HuH-7 (cell line): ENCODE measurements at places on chromosomes 7 and 10.

- no peak for DNase-seq
Observed at GRCh38 chr7:83502636-83503035, 146.3 kb downstream of the SEMA3E start.

DNA sequence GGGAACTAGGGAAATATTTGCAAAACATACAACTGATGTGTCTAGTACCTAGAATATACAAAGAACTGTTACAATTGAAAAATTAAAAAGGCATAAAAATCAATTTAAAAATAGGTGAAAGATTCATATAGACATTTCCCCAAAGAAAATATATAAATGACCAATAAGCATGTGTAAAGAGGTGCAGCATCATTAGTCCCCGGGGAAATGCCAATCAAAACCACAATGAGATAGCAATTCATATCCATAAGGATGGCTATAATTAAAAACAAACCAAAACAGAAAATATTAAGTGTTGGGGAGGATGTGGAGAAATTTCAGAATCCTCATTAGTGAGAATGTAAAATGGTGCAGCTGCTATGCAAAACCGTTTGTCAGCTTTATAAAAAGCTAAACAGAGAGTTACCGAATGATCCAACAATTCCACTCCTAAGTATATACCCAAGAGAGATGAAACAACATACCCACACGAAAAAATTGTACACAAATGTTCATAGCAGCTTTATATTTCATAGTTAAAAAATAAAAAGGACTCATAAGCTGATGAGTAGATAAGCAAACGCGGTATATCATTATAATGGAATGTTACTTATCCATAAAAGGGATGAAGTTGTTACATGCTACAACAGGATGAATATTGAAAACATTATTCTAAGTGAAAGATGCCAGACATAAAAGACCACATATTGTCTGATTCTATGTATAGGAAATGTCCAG lies 210.1 kb upstream of the INHBA start:
- DNase-seq = no peak

GRCh38 chr7:22278660-22279059 lies 78.3 kb downstream of the RAPGEF5 start:
- DNase-seq = no peak

- DNase-seq = no peak
Observed at GRCh38 chr10:124661660-124662180, 82.5 kb downstream of the FAM53B start.

DNA sequence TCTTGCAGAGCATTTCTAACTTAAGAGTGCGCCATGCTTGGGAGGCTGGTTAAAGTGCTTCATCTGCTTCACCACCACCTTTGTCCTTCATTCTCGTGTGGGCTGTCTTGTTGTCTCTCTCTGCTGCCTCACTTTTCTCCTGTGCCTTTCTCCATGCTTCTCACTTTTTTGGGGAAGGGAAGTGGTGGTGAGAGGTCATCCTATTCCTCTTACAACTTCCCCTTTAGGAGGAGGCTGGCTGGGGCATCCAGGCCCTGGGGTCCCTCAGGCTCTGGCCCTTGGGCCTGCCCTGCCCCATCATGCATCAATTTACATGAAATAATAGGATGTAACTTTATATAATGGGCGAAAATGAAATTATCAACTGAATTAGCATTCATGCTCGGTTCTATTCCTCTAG lies 39.9 kb upstream of the PIP4K2A start:
- no peak for DNase-seq

- DNase-seq = no peak
Observed at GRCh38 chr7:34191771-34192479, 286.6 kb downstream of the BMPER start.

- no peak for DNase-seq
Observed at GRCh38 chr7:130951976-130952876, 218.2 kb upstream of the KLF14 start.

GRCh38 chr7:158355456-158356065 lies 232.1 kb downstream of the PTPRN2 start:
- DNase-seq = peak; percentile 46

GRCh38 chr7:33850768-33851167 lies 54.6 kb upstream of the BMPER start:
- no peak for DNase-seq

- DNase-seq = no peak
Observed at GRCh38 chr10:78658645-78659597, 409.8 kb upstream of the ZMIZ1 start.

DNA sequence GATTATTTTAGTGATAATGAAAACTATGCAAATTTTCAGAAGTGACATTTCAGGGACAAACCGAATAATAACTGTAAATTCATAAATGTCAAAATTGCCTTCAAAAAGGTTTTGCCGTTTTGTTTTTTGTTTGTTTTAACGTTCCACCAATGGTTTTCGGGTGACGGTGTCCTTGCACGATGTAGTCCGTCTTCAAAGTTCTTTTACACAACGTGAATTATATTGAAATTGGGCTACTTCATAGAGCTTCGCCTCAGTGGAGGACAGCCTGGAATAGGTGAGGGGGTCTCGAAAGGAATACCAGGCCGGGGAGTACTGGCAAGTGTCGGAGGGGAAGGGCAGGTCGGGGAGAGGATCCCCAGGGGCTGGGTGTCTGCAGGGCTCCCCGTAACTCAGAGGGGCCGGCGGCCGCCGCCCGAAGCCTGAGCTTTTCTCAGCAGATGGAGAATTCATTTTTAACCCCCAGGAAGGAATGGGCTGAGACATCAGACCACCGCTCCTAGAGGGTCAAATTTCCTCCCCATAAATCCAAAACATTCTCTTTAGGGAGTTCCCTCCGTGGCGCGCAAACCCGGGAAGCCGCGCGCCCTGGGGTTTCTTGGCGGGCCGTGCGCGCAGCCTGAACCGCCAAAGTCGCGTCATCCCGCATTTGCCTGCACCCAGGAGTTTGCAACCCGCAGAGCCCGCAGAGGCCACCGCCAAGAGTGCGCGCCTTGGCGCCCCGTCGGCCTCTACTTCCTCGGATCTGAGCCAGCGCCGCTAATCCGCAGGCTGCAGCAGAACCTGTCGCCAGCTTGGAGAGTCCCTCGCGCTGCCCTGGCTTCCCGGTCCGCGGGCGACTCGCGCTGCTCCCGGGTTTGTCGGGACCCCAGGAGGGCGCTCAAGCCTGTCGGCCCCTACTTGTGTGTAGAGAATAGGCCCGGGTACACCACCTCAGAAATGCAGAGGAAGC lies 17.3 kb upstream of the EVX1 start:
- DNase-seq = no peak

- DNase-seq = no peak
Observed at GRCh38 chr7:99975782-99976521, at the start of gene AZGP1. Gene AZGP1, minus strand, starts transcription at chr7:99976031. Its CDS starts 11 bp downstream, at chr7:99976020.

DNA sequence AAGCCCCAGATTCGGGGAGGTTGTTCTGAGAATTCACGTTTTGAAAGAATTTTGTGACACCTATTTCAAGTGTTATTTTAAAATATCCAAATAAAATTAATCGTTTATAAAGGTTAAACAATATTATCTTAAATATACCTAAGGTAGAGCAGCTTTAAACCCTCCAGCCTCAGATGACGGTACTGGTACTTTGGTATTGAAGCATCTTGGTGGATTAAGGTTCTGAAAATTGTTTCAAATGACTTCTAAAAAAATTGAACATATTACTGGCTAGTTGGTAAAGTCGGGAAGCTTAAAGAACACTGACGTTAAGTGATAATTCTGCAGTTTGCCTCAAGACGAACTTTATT lies 392 bp upstream of the HUS1 start:
- DNase-seq = no peak

DNA sequence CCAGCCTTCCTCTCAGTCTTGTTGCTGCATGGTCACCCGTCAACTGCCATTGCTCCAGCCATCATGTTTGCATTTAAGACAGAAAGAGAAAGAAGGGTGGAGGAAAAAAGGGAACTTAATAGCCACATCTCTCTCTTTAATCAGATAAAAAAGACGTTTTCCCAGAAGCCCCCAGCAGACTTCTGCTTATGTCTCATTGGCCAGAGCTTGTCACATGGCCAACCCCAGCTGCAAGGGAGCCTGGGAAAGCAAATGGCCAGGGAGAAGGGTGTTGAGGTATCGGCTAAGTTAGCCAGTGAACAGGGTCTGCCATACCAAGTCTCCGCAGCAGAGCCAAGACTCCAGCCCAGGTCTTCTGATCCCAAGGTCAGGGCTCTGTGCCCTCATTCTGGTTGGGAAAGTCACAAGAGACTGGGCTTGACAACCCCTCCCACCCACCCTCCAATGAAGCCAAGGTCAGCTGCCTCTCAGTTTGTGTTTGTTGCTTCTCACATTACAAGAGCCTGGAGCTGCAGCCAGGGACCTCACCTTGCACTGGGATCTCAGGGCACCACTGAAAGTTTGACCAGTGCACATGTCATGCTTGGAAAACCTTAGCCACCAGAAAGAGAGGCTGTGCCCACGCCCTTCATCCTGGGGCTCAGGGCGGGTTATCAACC lies 80.3 kb upstream of the LYZL2 start:
- no peak for DNase-seq

DNA sequence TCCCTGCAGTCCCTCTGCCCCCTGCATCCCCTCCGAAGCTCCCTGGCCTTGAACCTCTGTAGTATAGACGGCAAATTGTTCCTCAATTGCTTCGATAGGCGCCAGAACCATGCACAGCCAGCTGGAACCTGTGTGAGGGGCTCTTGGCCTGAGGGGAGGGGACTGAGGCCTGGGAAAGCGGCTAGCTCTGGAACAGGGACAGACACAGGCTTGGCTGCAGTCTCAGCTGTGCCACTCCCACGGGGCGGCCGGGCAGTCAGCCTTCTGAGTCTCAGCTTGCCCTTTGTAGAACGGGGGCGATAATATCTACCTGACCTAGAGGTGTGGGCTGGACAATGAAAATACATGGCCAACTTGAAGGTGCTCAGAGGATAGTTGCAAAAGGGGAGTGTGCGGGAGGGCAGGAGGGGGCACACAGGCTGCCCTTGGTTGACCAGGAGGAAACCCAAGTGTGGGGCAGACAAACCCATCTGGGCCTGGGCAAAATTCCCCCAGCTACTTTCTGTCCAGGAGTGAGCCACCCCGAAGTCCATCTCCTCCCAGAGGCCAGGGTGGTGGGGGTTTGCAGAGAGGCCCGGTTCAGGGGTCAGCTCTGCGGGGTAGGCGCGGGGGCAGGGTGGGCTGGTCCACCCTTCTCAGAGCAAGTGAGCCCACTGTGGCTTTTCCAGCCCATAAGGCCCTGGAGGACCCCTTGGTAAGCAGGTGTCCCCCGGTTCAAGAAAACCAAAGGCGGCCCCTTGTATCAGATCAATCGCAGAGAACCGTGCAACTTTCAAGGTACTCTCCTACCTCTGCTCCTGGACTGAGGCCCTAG lies 4.6 kb downstream of the CRYGN start:
- DNase-seq = no peak

DNA sequence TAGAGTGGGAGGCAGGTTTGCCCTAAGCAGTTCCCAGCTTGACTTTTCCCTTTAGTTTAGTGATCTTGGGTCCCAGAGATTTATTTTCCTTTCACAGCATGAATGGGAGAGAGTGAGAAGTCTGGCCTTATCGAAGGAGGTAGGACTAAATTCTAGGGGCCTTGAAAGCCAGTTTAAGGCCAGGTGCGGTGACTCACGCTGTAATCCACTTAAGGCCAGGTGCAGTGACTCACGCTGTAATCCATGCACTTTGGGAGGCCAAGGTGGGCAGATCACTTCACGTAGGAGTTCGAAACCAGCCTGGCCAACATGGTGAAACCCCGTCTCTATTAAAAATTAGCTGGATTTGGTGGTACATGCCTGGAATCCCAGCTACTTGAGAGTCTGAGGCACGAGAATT lies 392.2 kb downstream of the ACTR3B start:
- no peak for DNase-seq

DNA sequence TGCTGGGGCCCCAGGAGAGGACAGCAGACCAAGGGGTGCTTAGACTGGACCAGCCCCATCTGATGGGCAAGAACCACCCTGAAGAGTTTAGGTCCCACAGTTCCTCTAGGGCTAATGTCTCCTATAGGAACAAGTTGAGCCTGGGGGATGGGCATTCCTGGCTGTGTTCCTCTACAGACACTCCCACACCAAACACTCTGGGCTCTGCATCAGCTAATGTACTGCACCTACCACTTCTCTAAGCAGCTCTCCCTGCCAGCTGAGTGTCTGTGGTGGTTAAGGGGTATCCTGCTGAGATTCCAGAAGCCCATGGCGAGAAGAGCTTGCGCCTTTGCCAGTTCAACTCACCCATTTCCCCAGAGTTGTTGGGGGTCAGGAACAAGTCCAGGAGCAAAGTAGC lies 284.1 kb upstream of the CSTF2T start:
- no peak for DNase-seq

GRCh38 chr7:120272701-120273475 lies at the start of gene KCND2:
Gene KCND2, plus strand, starts transcription at chr7:120273175.
- DNase-seq = peak; percentile 22

DNA sequence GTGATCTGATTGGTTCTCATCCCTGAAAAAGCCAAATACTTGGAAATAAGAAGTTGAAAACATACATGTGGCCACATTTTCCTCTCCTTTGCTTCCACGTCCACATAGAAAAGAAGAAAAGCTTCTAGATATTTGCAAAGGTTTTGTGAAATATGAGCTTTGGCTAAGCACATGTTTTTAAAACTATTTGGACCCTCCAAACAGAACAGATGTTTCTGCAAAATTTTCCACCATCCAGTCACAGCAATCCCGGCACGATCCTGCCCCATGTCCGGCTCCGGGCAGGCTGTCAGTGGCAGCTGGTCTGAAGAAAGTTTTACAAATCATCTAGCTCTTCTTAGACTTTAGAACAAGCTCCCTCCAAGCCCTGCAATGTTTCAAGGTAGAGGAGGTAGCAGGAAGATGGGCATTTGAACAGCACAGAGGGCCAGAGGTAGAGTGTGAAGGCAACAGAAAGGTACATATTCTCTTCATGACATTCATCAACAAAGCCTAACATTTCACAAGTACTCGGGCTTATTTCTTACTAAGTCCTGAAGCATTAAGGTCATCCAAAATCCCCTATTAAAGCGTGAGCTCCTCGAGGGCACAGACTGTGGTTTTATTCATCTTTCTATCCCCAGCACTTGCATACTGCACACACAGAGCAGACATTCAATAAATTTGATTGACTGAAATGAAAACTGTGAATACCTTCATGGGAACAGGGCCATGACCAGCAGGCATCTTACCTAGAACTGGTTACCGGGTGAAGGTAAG lies 110.1 kb downstream of the JAZF1 start:
- no peak for DNase-seq

DNA sequence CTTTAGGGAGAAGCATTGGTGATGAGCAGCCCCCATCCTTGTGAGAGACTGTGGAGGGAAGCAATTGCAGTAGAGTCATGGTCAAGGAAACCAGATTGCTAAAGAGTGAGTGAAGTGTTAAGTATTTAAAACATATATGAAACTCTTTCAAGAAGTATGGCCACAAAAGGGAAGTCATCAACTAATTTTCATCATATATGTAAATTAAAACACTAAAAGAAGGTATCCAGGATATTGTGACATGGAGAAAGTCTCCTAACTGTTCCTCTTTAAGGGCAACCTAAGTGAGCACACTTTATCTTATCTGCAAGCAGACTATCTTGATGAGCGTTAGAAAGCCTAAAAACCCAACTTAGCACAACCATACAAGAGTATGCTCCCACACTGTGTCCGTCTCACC lies 69.7 kb downstream of the CD36 start:
- DNase-seq = no peak

DNA sequence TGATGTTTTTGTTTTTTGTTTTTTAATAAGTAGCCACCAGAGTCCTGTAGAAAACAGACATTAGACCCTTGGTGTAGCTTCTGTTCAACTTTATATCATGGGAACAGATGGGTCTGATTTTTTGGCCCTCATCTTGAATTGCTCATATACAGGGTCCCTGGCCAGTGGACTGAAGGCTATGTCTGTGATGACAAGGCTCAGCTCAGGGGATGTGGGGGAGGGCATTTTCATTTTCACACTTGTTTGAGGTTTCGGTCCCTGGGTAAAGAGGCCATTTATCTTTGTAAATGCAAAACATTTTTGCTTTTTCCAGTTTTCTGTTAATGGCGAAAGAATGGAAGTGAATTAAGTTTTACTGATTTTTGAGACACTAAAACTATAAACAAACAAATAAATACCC lies 257.6 kb upstream of the PHYHIPL start:
- no peak for DNase-seq
